ENCODE measurements at places on chromosomes 12 and 14.

DNA sequence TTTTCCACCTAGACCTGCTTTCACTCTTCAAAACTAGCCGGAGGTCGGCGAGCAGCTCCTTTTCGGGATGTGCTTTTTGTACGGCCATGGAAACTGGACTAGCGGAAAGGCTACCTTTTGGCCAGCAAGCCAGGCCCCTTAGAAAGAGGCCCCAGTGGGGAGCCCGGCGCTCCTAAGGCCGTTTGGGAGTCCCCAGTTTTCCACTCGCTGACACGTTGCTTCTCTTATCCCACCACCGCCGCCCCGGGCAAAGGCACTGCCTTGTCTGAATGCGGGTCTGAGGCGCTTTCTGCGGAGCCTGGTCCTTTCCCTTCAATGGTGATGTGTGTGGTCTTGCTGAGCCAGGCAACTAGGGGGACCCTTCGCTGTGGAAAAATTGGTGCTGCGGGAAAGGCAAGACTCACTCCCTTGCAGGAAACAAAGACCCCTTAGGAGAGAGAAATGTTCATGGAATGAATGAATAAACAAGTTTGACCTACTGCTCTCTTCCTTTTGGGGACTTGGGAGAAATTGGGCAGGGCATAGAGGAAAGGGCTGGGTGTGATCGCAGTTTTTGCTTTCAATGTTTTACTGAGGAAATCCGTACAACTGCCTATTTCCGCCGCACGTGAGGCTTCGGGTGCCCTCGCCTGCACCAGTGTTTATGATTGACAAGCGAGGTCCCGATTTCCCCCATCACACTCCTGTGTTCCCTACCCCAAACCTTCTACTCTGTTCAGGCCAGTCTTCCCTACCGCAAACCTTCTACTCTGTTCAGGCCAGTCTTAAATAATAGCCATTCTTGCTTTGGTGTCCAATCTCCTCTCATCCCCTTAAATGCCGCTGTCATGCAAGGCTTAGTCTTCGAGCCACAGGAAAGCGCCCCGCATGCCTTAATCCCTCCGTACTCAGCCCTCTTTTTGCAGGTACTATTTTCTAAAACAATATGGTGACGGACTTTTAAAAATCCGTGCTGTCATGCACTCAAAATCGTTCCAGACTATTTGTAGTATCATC, 1.0 kb upstream of the SLC38A2 start:
- DNase-seq, result no peak

GRCh38 chr12:117875744-117876435, 92.9 kb downstream of the KSR2 start:
- no peak for DNase-seq

DNA sequence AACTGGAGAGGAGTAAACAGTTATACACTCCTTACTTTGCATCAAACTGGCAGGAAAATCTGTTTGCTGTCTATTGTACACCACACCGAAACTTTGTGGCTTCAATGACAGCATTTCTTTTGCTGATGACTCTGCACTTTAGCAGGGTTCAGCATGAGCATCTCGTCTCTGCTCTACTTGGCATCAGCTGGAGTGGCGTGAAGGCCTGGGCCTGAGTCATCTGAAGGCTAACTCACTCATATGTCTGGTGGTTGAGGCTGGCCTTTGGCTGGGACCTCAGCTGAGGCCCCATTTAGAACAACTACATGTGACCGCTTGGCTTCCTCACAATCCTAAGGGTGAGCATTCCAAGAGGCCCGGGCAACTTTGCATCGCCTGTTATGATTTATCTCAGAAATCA, 28.7 kb upstream of the REP15 start:
- DNase-seq, result no peak

DNA sequence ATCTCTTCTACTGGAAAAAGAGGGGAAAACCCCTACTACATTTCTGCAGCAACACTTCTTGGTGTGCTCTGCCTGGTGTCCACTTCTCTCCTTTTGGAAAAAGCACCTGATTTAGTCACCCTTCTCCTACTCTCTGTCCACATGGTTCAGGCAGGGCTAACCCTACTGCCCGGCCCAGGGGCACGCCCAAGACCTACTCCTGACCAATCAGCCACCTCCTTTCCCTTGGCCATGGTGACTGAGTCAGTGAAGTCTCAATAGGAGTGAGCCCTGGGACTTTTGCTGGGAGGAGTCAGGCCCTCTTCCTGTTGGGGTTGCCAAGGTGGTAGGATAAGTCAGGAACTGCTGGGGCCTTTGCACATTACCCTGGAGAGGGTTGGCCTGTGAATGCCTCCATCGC, 52.5 kb upstream of the MYL2 start:
- no peak for DNase-seq

- no peak for DNase-seq
These were observed 192.1 kb downstream of the CPNE8 start for GRCh38 chr12:38713294-38713693.

DNA sequence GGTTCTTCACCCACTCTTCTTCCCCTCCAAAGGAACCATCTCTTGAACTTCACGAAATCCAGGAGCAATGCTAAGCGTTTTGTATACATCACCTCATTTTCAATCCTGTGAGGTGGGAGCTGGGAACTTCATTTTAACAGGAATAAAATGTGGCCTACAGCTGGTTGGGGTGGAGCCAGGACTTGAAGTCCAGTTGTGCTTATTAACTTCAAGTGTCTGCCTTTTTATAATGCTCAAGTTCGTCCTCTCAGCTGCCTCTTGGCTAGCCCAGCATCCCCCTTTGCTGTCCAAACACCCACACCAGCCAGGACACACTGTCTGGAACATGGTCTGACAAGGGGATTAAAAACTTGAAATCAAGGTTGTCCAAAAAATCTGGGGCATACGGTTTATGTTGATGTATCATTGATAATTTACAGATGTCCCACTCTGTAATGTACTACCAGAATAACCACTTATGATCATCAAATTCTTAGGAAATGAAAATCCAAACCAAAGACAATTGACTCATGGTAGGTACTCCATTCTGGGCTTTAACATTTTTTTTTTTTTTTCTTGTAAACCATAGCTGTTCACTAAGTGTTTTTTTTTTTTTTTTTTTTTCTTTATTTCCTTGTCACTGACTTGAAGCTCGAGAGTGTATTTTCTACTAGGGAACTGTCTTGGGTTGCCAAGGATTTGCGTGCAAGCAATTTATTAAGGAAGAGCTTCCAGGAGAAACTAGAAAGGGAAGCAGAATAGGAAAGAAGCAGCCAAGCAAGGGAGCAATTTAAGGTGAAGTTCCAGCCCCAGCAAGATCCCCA, 252.3 kb downstream of the EFCAB11 start:
- no peak for DNase-seq

DNA sequence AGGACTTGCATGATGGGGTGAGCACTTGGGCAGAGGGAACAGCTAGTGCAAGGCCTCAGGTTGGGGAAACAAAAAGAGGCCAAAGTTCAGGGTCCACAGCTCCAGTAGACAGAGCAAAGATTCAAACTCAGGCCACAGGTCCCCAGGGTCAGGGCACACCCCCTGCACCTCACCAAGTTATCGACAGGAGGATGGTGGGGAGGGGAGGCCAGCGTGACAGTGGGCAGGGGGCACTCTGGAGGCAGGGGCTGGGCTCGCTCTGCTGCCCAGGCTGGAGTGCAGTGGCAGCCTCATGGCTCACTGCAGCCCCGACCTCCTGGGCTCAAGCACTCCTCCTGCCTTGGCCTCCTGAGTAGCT, 32.4 kb upstream of the ULK1 start:
- no peak for DNase-seq

GRCh38 chr14:92704036-92704804, 44.2 kb downstream of the LGMN start:
- DNase-seq, result no peak

- no peak for DNase-seq
These were observed 61.3 kb downstream of the TRAF3 start for GRCh38 chr14:102838501-102838900.

- DNase-seq, result peak; percentile 0
These were observed 108.5 kb upstream of the ESRRB start for GRCh38 chr14:76267322-76268046.

GRCh38 chr12:29255042-29255441, 106.0 kb downstream of the FAR2 start:
- no peak for DNase-seq

DNA sequence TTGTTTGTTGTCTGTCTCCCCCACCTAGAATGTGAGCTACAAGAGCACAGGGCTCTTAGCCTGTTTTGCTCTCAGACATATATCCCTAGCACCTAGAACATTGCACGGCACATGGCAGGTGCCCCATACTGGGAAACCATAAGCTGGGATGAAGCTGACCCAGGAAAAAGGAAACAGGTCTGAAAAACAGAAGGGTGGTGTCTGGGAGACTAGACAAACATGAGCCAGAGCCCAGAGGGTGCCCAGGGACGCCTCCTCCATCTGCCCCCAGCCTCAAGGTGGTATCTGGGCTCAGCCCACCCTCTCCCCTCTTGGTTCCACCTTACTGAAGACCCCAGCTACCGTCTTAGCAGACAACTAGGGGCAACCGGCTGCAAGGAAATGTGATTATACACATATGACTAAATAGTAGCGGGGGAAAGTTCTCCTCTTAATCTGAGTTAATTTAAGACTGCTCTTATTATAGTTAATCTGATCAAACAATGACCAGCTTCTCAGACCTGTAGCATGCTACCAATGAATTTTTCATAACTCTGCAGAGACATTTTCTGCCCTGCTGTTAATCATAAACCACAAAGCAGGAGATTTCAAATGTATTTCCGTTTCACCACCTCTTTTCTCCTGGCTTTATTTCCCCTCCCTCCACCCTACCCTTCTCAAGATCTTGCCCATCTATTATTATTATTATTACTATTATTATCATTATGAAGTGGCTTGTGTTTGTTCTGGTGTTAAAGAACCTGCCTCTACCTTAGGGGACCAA, 31.9 kb downstream of the KSR2 start:
- no peak for DNase-seq

DNA sequence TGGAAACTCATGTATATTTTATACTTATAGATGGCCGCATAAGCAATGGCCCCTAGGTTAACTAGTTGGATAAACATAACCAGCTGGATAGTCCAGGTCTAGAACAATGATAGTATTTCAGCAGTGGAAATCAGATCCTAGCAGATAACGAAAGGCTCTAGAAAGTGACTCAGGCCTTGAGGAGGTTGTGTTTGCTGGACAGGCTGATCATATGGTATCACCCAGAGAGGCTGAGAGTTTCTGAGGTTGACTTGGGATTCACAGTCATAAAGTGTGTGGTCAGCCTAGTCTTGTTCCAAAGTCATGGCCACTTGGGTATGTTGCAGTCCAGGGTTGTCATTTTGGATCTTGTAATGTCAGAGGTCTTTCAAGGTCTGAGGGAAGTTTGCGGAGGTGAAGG, 16.8 kb downstream of the FLVCR2 start:
- no peak for DNase-seq

DNA sequence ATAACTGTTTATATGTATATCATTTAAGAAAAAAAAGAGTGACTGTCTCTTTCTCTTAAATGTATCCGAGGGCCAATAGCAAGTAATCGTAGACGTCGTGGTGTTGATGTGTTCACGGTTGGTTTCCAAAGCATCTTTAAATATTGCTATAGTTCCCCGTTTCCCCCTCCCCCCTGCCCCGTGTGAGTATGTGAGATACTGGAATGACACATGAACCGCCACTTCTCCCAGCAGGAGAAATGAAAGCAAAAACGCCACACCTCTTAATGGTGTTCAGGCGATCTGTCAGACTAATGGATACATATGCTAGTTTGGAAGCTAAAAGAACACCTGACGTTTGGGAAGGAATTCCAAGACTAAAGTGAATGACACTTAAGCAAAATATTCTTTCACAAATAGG, 258.3 kb downstream of the FOXN3 start:
- DNase-seq, result no peak

DNA sequence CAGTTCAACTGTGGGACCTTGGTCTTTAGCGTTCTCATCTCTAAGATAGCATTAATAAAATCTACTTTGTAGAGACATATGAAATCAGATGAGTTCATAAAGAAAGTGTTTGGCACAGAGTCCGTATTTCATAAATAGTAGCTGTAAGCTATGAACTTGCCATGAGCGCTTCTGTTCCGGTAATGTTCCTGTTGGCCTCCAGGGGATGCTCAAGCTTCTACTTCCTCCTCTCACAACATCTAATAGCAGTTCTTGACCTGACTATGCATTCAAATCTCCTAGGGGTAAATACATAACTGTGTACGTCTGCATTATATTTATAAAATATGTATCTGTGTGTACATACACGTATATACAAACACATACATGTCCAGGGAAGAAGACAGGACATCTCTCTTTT, 288.2 kb upstream of the TMPO start:
- DNase-seq, result no peak
